ENCODE measurements at places on chromosomes 4 and X.

DNA sequence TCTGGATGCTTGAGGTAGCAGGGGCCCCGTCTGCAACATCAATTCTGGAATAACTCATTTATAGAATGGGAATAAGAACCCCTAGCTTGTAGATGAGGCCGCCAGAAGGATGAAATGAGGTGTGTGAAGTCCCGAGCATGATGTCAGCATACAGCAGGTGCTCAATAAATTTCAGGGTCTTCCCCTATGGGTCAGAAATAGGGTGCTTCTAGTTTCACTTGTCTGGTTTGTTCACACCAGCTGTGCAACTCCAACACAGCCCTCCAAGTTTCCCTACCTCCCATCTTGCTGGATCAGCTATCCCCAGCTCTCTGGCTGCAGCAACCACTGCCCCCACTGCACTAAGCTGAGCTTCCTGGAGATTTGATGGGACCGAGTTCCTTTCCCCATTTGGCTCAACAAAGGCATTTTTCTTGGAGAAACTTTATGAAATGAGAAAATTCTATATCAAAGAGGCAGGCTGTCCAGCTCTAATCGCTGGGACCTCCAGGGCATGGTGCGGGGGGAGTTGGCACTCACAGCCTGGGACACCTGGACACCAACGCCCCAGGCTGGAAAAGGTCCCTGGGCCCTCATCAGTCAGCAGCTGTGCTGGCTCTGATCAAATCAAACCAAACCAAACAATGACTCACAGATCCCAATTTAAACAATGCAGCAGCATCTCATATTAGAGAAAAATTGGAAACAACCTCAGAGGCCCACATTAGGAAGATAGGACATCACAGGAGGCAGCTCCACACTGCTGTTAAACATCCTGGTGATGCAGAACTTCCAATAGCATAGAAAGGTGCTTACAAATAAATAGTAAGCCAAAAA, 13.3 kb downstream of the SLC2A9 start:
- no peak for DNase-seq

DNA sequence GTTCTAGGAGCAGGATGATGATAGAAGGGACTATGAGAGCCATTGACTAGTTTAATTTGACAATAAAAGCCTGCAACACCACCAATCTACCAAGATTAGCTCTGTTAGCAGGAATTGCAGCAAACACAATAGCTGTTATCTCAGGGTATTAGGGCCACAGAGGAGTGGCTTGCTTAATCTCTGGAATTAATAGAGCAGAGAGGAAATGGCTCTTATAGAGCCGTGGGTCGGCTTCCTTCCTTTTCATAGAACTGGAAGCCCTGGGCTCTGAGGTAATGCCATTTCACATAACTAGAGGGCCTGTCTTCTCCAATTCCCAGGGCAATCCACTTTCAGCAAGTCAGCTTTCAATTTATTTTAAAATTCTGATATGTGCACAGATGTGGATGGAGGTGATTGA, 83.0 kb downstream of the MAMLD1 start:
- no peak for DNase-seq

DNA sequence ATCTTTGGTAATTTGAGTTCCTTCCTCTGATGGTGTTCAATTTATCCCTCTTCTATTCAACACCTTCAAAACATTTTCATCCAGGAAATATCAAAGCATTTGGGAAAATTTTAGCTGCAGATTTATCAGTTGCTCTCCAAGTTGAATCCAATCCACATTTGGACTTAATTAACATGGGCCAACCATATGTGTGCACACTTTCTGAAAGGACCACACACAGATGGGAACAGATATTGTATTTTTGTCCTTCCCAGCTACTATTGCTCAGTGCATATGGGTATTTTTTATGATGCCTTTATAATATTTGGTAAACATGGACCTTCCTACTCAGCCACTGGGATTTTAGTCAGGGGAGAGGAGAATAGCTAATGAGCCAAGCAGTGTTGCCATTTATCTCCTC, 65.2 kb downstream of the GLRA2 start:
- no peak for DNase-seq

DNA sequence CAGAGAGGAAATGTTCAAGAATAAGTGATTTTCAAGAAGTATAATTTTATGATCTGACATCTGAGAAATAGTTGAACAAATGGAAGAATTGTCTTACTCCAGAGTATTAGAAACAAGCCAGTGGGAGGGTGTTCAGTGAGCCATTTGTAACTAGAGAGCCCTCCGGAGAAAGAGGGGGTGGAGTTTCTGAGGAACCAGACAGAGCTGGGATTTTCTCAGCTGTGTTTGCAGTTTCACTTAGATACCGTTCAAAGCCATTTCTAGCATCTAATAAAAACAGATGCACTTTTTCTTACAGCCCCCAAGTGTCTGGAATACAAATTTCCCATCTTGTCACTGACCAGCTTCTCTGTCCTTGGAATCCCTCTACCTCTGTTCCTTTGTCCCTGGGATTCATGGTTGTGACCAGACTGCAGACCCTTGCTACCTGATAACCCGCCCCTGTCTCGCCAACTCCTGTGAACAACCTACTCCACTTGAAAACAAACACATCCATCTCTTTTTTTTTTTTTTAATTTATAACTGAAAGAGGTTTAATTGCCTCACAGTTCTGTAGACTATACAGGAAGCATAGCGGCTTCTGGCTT, 132.8 kb upstream of the KLF3 start:
- no peak for DNase-seq

GRCh38 chrX:129930941-129931410, 25.0 kb downstream of the UTP14A start:
- no peak for DNase-seq

DNA sequence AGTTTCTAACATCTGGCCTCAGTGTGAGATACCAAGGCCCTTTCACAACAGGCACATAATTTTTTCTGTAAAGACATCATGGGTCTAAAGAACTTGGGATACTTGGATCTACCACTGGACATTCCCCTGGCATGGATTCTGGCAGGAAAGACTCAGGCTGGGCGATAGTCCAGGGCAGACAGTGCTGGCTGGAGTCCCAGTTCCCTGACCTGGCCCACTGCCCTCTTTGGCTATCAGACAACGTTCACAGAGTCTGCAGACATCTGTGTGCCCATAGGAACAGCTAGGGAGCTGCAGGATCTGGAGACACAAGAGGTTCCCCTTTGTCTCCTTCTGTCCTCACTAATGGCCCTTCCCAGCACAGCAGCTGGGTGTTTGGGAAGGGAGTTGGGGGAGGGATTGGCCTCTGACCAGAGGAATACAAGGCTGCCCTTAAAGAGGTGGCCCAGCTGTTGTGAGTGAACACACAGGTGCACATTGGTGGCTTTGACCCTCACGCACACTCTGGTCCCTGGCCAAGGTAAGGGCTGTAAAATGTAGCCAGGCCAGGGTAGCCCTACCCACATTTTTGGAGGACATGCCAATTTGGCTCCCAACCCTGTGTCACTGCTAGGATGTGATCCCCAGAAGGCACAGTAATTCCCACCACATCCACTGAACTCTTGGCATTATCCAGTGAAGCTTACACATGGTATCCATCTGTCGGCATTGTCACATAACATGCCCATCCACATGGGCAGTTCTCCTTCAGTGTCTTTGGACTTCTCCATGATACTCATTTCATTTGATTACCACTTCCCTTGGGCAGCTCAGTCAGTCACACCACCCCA, 72.3 kb downstream of the SOX3 start:
- no peak for DNase-seq

- DNase-seq, result no peak
Observed at GRCh38 chrX:129123795-129124194, 399.5 kb downstream of the SMARCA1 start.

GRCh38 chrX:73647212-73647611, 84.2 kb downstream of the CHIC1 start:
- DNase-seq, result no peak

- no peak for DNase-seq
Observed at GRCh38 chrX:111338095-111338698, 67.9 kb upstream of the CAPN6 start.

DNA sequence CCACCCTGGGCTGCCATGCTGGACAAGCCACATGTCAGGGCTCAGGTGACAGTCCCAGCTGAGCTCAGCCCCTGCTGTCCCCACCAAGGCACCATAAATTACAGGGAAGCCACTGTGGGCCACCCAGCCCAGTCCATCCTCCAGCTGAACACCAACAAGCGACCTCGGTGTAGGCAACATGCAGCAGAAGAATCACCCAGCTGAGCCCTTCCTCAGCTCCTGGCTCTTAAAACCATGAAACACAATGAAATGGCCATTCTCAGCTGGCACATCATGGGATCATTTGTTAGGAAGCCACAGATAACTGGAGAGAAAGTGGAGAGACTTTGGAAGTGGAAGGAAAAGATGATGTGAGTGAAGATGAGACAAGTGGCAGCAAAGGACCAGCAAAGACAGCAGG, 23.3 kb upstream of the MAN2B2 start:
- no peak for DNase-seq

- peak; percentile 91 for DNase-seq
Observed at GRCh38 chrX:154397888-154398667, at the start of gene RPL10. RPL10 (plus strand) TSS chrX:154398377; CDS start chrX:154398520, 143 bp downstream.

DNA sequence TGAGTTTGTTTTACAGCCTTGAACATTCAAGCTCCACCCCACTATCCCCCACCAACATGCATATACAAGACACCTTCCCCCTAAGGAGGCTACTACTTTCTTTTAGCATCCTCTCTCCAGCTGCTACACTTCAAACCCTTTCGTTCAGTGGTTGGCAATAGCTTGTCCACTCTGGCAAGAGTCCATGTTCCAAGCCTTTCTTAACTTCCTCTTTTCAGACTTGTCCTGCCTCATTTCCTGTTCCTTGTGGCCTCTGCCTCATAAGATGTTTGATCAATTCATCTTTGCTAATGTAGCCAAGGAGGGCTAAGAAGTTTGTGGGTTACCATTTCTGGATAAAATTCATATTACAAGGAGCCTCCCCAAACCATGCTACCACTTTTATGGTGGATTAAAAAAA, 20.8 kb upstream of the ZCCHC12 start:
- DNase-seq, result no peak

GRCh38 chr4:158033416-158034120, 139.3 kb downstream of the GASK1B start:
- DNase-seq, result no peak

- no peak for DNase-seq
Observed at GRCh38 chr4:76898385-76898692, 395 bp upstream of the SOWAHB start.

DNA sequence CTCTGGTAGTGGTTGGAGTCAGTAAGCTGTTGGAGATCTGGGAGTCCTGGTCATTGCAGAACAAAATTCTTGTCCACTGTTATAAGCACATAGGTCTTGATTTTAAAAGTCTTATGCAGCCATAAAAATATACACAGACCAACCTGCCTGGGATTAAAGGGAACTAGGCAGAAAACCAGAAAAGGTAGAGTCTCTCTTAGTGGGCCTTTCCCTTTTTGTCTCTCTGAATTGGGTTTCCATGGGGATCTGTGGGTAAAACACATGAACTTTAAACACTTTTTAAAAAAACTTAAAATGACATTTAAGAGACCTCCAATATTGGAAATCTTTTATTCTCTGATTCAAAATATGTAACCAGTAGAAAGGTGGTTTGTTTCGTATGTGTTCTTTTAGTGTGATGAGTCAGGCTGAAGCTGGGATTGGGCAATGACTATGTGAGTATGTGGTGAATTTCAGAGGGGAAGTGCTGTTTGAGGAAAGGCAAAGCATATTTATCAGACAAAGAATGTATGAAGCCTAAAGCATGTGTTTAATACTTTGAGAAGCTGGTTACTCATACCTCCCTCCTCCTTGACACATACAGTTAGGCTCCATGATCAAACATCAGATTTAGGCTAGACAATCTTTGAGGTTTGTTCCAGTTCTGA, 29.6 kb downstream of the SLC16A2 start:
- no peak for DNase-seq

DNA sequence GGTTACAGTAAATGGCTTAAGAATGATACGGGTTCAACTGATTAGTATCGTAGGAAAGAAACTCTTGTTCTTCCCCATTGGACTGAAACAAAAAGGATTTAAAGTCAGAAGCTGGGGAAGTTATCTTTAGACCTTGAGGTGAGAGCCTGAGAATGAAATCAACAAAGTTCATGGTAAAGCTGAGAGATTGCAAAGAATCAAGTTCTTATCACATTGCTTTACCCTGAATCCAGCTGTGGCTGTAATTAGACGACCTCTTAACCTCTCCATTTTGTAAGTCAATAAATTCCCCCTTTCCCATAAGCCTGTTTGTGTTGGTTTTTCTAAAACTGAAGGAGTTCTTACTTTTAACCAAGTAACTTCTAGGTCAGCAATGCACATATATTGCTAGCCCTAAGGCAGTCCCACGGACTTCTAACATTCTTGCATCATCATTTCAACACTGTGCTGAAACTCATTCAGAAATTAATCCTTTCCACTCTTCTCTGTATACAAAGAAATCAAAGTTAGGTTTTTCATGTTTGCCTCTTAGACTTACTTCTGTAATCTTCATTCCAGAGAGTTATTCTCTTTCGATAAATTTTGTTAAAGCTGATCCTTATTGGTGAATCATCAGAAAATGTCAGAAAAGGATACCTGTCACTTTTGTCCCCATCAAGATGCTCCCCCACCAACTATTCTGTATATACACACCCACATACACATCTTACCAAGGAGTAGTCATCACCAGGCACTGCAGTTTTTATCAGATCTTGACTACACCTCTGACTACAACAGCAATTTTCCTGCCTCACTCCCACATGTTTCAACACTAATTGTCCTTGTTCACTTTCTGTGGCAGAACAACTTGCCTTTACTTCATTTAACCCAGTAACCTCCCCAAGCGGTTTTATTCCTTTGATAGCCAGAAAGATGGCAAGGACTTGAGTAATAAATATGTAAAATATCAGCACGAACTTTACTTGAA, 77.9 kb upstream of the STK26 start:
- no peak for DNase-seq

DNA sequence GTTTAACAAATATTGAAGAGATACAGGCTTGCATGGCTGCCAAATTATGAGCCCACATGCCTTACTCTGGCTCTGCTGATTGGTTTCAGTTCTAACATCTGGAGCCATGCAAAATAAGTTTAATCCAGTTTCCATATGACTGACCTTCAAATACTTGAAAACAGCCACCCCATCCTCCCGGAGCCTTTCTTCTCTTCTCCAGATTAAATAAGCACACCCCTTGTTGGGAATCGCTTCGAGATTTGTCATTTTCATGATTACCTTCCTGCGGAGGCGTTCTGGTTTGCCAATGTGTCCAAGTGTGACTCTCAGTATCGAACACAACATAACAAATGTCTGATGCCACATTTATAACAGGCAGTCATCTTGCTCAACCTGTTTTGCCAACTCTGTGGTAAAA, 101.6 kb upstream of the JADE1 start:
- no peak for DNase-seq
